GM03348 (cell line): ENCODE measurements at places on chromosomes 3 and 15.

DNA sequence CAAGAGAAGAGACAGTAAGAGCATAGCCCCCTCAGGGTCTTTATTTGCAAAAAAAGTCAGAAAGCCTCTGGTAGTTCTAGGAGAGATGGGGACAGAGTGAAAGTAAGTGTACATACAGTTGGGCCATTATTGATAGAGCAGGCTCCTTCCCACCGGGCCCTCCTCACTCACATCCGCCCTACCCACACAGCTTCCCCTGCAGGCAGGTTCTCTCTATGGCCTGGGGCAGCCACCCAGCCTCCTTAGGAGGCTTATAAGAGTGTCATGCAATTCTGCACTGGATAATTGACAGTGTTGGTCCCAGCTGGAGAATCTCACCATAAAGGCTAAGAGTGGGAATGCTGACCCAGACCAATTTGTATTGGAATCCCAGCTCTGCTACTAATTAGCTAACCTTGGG, 49.5 kb downstream of the SLC30A4 start:
- no peak for DNase-seq

- DNase-seq, result no peak
Measured at GRCh38 chr15:31347067-31347975, 20.7 kb downstream of the KLF13 start.

DNA sequence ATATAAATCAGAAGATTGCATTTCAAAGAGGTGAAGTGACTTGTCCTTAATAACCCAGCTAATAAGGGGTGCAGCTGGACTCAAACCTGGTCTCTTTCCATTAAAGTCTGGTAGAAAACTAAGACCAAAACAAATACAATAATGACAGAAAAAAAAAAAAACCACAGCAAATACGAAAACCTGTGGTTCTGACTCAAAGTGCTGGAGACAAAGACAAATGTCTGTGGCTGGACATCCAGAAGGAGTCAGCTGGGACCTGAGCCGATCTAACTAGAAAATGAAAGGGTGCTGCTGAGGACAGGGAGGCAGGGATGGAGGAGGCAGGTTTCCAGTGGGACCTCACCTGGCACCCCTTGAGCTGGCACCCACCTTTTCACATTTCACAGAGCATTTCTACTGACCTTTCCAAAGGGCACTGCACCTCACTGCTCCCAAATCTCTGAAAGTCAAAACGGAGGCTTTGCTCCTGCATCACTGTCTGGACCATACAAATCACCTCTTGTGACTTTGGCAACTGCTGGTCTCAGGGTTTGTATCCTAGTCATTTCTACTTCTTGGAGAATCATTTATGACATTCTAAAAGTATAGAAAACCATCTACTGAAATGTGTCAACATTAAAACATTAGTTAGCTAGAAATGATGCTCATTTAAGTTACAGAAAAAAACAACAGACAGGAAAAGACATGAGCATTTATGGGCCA, 61.7 kb downstream of the CCNL1 start:
- DNase-seq, result peak; percentile 63

DNA sequence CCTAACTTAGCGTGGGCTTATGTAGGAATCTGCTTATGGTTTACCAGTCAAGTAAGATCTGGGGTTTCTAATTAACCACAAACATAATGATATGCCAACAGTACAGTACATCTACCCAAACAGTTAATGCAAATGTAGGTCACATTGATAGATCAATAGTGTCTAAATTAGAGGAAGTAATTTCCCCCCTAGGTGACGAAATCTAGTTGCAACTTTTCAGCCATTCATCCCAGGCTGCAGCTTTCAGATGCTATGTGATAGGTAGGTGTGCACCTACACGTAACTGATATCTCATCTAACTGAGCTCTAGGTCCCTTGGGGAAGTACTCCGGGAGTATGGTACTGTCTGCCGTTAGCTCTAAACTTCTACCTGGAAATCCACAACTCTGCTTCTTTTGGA, 57.2 kb downstream of the CRTC3 start:
- no peak for DNase-seq

DNA sequence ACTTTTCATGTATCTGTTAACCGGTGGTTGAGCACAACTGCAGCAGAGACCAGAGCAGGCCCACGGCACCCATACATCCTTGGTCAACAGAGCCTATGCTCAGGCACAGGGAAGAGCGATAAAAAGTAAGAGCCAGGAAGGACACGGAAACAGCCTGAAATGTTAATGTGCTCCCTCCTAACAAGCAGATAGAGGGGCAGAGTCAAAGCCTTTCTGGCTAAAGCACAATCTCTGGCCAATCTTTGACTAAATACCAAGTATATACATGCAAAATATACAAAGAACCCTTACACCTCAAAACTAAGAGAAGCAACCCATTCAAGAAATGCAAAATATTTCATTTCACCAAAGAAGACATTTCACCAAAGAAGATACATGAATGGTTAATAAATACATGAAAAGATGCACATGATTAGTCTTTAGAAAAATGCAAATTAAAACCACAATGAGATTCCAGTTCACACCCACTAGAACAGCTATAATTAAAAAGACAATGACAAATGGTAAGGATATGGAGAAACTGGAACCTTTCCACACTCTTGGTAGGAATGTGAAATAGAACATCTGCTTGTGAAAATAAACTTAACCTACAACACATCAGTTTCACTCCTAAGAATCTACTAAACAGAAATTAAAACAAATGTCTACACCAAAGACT, 88.0 kb downstream of the OSBPL10 start:
- DNase-seq, result peak; percentile 20

DNA sequence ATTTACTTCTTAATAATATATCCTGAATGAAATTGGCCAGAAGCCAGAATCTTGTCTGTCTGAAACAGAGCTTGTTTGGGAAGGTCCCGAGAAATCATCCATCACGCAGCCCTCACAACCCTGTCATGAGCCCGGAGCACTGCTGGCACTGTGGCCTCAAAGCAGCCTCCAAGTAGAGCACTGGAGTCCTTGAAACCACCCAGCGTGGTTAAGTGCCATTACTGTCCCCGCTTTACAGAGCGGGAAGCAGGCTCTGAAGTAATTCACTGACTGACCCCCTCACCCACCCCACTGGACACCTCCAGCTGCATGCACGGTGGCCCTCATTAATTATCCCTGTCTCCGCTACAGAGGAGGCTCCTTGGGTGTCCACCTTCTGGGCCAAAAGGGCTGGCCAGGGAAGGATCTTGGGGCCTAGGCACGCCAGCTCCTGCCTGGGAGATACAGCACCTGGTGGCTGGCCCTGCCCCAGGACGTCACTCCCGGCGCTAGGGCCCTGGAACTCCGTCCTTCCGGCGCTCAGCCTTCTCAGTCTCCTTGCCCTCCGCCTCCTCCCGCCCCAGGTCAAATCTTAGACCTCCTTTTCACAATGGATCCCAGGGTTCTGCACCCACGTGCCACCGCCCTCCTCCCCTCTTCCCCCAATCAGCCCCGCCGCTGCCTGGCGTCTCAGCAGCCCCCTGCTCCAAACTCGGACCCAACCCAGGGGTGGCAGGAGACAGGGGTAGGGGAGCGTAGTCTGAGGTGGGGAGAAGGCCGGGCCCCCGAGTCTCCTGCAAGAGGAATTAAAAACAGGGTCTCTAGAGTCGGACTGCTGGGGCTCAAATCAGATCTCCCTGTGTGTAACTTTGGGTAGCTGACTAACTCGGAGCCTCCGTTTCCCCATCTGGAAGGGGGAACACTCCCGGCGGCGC, 1.1 kb downstream of the TKT start:
- peak; percentile 79 for DNase-seq

DNA sequence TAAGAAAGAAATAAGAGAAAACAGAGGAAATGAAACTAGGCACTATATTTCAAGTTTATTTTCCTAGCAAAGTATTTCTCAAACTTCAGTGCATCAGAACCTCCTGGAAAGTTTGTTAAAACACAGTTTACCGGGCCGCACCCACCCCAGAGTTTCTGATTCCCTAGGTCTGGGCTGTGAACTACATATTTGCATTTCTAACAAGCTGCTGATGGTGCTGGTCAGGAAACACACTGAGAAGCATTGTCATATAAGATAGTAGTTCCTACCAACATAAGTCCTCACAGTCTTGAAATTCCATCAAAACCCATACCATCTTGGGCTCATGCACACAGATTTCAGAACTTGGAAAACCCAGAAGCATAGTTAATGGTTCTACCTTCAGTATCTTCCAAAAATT, 8.3 kb downstream of the SLC9A9 start:
- no peak for DNase-seq

DNA sequence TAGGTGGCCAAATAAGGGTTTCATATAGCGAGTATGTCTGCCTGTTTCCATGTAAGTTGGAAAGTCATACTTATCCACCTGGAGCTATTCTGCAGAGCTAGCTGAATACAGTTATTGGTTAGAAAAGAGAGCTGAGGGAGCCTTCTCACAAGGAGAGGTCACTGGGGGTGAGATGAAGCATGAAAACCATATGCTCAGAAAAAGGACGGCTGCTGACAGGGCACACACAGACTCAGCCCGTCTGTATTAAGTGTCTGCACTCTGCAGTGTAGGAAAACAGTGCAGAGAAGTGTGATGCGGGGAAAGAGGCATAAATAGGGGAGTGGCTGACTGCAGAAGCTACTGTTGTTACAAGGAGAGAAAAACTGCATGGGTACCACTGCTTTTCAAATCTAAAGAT, 58.2 kb downstream of the C3orf70 start:
- DNase-seq, result no peak

GRCh38 chr15:74768099-74768770, 13.6 kb upstream of the CSK start:
- DNase-seq, result no peak

DNA sequence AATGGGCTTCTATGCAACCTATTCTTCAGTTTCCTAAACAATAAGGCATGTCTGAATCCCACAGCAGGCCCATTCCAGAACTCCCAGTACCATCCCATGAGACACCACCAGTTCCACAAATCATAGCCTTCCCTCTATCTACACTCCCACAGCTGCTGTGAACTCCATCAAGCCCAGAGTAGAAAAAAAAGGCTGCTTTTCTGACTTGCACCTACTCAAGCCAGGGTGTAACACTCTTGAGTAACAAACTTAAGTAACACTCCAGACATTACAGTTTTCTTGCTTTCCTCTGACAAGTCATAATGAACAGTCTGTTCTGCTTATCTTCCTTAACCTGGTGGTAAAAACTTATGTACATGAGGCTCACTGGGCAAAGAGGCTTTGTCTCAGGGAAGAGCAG, 283.1 kb downstream of the NFKBIZ start:
- DNase-seq, result no peak

GRCh38 chr3:59482684-59483083, 432.9 kb upstream of the CFAP20DC start:
- DNase-seq, result peak; percentile 40

GRCh38 chr3:89232155-89232554, 124.7 kb downstream of the EPHA3 start:
- no peak for DNase-seq

DNA sequence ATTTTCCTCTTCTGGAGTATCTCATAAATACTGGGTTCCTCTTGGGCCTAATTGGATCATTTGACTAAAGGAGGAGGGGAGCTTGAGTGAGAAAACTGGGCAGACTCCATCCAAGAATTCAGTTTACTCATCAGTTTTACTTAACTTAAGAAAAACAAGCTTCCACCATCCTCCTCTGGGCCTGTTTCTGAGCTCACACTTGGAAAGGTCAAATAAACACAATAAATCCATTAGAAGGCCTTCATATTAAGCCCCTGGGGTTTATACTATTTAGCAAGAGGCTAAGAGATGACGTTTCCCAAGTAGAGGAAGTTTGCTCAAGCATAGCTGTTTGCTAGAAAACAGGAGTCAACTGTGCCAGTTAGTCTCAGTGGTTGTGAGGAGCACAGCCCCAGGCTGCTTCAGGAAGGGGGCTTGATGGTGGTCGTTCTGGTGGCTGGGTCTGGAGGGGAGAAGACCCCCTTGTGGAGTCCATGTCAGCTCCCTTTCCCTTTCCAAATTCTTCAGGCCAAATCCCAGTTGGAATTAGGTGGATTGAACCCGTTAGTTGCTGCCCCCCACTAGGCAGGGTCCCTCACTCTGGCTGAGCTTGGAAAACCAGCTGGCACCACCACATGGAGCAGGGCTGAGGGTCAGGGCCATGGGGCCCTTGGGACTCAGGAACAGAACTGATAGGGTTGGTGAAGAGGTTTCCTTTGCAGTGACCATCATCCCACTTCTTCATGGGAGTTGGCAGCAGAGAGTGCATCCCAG, 64.8 kb downstream of the SPSB4 start:
- no peak for DNase-seq

DNA sequence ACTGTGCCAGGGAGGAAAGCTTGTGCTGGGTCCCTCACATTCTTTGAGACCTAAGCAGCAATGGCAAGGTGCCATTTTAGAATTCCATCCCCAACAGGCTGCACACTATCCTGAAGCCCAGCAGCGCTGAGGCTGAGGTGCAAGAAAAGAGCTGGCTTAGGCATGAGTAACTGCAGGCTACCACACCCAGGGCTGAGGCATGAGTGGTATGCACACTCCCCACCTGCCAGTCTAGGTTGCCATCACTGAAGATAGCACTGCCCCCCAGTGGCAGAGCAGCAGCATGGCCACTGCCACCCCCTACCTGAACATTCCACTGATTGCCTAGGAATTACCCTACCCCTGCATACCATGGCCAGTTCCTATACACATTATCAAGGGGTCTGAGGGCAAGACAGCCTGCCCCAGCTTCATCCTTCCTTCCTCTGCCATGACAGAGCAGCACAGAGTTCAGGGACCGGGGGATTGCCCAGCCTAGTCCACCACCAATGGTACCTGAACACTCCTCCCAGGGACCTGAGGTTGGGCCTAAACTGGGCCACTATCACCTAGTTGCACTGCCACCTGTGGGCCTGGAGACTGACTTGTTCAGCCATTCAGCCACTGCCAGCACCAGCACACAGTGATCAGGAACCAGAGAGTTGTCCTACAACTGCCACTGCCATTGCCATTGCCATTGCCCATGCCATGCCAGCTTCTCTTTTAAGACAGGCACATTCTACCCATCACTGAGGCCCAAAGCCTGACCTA, 129.8 kb downstream of the SATB1 start:
- DNase-seq, result peak; percentile 88

DNA sequence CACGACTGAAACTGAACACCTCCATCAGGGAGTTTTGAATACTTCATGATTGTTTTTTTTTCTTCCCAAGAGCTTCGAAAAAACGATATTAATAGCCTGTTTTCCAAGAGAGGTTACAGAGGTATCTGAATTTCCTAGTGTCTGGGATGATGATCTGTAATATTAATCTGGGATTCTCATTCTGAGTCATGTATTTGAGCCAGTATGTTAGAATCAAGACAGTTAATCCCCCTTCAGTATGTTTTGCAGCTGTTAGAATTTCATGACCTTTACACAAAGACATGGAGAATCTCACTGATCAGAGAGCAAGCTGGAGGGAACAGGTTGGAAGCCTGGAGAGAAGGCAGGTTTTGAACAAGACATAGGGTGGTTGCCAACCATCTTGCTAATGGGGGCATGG, 234.5 kb upstream of the GAP43 start:
- no peak for DNase-seq

- no peak for DNase-seq
Measured at GRCh38 chr3:3074551-3075257, 35.5 kb downstream of the IL5RA start.

DNA sequence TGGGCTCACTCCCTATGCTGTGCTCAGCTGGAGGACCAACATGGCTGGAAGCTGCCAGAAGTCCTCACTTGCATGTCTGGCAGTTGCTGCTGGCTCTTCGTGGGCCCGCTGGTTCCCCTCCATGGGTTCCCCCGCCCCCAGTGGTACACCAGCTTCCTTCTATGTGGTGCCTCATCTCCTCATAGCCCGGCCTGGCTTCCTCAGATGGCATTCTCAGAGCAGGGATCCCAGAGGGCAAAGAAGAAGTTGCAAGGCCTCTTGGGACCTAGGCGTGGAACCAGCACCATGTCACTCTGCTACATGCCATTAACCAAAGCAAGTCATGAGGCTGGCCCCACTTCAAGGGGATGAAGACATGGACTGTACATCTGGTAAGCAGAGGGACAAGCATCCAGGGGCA, 2.9 kb upstream of the CFAP92 start:
- DNase-seq, result no peak

GRCh38 chr3:156838035-156838434, 11.9 kb downstream of the LEKR1 start:
- DNase-seq, result no peak
